ENCODE measurements at places on chromosomes 5 and 9.

DNA sequence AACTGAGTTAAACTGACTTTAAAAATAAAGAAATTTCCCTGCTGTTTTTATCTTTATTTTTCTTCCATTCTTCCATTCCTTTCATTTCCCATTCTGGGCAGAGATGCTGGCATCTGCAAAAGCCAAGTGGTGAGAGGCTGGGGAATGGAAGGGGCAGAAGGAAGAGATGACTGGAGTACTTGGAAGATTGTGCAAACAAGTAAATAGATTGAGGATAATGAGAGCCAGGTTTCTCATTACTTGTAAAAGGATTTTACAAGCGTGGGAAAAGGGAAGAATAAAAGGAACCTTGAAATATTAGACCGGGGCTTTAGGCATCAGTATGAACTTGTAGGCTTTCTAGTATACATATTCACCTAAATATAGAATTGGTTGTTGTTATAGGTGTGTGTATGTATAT, 341.2 kb downstream of the CAAP1 start:
- DNase-seq: no peak

DNA sequence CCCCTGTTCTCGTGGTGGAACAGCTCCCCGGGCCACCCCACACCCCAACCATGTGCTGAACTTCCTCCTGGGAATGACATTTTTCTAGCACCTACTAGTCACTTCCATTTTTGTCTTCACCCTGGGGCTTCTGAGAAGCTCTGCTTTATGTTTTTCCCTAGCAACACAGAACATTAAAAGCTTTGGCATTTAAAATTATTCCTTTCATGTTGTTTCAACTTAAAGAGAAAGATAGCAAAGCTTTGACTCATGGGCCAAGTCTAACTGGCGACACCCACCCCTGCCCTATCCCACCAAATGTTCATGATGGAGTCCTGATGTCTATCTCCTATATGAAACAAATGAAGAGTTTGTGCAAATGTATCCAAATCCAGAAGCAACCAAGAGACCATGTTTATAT, 22.4 kb downstream of the BOD1 start:
- DNase-seq: no peak

- no peak for DNase-seq
Measured at GRCh38 chr5:31397926-31398557, 133.9 kb downstream of the DROSHA start.

DNA sequence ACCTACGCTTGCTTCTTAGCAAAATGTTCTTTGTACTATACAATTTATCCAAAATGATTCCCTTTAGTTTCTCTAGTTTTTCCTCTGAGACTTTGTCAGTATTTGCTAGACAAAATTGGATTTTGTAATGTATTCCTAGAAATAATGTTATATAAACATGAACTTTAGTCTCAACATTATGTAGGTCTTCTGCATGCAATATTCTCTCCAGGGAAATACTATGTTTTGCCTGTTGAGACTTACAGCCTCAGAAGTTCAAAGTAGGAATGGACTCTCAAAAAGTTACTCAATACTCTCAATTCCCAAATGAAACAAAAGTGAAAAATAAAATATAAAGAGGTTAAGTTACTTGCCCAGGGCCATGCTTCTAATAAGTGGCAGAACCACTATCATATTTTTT, 24.8 kb upstream of the SMC2 start:
- DNase-seq: no peak

DNA sequence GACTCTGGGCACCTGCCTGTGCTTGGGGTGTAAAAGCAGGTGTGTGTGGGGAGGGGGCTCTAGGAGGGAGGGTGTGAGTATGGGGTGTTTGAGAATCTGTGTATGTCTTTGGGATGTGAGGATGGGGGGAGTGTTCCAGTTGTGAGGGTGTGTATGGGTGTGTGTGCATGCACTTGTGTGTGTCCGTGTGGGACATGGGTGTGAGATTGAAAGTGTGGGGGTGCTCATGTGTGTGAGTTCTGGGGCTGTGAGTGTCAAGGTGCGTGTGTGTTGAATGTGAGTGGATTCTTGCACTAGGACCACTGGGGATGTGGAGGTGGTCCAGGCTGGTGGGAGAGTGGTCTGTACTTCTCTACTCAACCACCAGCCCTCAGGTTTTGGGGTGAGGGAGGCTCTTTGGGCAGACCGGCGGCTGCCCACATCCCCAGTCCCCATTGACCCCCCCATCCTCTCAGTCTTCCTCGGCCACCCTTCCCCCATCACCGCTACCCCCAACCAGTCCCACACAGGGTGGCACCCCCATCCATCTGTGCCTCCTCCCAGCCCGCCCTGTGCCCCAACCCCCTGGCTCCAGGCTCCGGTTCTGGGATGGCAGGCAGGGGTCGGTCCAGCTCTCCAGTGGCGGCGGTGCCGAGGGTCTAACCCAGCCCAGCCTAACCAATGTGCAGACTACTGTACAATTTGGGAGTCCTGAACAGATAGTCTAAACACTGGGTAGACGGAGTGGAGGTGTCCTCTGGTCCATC, 31.5 kb downstream of the GOLGA2 start:
- DNase-seq: no peak

DNA sequence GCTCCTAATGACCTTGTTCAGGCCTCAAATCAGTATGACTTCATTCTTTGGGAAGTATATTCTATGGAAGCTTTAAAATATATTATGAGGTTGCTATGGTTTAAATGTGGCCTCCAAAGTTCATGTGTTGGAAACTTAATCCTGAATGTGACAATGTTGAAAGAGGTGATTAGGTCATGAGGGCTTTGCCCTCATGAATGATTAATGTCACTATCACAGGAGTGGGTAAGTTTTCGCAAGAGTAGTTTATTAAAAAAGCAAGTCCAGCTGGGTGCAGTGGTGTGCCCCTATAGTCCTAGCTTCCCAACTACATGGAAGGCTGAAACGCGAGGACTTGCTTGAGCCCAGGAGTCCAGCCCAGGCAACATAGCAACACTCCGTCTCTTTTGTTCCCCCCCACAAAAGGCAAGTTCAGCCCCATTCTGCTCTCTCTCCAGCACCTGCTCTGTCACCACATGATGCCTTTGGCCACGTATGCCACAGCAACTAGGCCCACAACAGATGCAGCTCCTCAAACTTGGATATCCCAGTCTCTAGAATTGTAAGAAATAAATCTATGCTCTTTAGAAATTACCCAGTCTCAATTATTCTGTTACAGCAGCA, 105.3 kb downstream of the SIL1 start:
- no peak for DNase-seq

- no peak for DNase-seq
Measured at GRCh38 chr9:9901624-9902023, 711.2 kb downstream of the PTPRD start.

DNA sequence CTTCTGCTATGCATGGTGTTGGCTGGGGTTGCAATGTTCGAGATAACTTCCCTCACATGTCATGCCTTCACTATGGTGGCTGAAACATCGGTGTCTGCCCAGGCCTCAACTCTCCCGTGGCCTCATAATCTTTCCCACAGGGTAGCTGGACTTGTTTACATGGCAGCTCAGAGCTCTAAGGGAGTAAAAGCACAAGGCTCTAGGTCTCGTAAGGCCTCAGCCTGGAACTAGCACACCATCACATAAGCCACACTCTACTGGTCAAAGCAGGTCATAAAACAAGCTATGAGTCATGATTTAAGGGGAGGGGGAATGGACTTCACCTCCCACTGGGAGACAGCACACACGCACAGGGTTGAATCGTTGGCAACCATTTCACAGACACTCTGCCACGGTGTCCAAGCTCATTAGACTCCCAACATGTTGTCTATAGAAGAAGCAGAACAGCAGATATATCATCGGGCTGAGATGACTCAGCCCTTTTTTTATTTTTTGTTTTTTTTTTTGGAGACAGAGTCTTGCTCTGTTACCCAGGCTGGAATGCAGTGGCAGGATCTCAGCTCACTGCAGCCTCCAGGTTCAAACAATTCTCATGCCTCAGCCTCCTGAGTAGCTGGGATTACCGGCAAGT, 66.8 kb upstream of the IL17B start:
- DNase-seq: no peak

- DNase-seq: no peak
Measured at GRCh38 chr9:23538461-23539003, 287.5 kb downstream of the ELAVL2 start.

- no peak for DNase-seq
Measured at GRCh38 chr9:127853312-127854183, 910 bp downstream of the ENG start.

DNA sequence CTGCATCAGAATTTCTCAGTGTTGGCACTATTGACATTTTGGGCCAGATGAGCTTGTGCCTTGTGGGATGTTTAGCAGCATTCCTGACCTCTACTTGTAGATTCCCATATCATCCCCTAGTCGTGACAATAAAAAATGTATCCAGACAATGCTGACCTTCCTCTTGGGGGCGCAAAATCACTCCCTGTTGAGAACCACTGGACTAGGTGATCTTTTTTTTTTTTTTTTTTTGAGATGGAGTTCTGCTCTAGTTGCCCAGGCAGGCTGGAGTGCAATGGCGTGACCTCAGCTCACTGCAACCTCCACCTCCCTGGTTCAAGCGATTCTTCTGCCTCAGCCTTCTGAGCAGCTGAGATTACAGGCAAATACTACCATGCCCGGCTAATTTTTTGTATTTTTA, 22.6 kb downstream of the STXBP1 start:
- DNase-seq: no peak

GRCh38 chr5:171965745-171966144, 40.7 kb downstream of the FBXW11 start:
- no peak for DNase-seq

DNA sequence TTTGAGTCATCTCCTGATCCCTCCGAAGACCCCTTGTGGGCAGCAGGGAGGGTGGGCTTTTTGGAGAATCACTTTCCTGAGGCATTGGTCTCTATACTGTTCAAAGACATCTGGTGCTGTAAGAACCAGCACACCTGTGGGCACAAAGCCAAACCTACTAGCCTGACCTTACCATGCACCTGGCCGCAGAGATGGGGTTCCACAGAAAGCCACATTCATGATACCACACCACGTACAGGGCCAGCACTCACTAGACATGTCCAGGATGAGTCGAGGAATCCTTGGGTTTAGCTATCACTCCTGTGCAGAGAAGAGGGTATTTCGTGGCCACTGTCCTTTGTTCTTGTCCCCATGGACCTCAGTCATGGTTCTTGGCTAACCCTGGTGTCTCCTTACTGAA, 203.4 kb downstream of the CACNA1B start:
- no peak for DNase-seq

DNA sequence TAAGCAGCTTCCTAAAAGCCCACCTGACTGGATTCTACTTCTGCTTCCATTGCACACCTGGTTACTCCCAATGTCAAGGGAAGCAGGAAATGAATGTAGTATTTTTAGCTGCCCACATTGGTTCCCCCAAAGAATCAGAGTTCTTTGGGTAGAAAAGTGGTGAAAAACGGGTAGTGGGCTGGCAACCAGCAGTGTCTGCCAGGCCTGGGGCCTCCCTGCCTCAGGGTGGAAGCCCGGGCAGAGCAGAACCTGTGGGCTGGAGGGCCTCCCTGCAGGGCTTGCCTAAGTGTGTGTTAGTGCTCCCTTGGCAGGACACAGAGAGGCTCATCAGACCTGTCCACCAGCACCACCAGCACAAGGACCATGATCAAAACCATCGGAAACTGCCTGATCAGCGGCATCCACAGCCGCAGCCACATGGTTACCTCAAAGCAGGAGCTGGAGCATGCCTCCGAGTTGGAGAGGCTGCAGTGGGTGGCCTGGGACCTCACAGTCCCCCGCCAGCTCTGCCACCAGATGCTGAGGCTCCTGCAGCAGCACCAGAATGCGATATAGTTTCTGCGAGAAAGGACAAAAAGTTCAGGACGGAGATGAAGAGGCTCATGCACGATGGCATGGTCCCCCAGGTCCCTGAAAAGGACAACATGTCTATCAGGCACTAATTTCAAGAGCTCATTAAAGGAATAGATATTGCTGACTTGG, 72.2 kb downstream of the PTPDC1 start:
- no peak for DNase-seq

DNA sequence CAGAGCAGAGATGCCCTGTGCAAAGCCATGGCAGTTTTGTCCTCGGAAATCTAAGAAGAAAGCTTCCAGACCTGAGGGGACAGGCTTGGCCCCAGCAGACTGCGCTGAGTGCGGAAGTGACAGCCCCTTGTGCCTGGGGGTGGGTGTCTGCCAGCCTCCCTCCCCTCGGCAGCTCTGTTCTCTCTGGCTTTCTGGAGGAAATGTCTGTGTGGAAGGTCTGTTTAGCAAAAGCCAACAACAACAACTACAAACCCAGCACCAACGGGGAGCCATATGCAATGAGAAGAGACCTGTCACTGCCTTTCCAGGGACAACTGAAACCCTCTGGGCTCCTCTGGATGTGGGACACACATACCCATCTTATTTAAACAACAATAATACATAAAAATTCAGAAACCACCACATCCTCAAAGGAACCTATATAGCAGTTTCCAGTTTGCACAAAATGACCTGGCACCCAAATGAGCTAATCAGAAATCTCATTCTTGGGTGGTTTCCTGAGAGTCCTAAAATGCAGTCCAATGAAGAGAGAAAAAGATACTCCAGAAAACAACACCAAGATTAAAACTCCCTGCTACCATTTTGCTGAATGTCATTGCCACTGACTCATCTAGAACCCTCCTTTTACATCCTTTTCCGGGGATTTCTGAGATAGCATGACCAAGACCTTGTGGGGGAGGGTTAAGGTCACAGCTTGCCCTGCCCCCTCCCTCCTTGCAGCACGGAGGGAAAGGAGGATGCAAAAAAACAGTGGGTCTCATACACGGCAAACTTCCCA, 97.7 kb downstream of the AK8 start:
- no peak for DNase-seq

DNA sequence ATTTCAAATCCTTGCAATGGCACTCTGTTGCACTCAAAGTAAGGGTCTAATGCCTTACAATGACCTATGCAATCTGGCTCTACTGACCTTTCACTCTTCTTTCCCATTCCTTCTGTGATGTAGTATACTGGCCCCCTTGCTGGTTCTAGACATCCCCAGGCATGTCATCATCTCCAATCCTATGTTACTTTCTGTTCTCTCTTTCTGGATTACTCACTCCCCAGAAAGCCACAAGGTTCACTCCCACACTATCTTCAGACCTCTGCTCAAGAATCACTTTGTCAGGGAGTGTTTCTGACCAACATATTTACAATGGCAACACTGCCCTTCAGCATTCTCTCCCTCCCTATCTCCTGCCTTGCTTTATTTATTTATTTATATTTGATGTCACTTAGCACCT, 802.2 kb upstream of the WWC1 start:
- DNase-seq: no peak

GRCh38 chr5:93632327-93632726, 49.3 kb downstream of the NR2F1 start:
- no peak for DNase-seq

DNA sequence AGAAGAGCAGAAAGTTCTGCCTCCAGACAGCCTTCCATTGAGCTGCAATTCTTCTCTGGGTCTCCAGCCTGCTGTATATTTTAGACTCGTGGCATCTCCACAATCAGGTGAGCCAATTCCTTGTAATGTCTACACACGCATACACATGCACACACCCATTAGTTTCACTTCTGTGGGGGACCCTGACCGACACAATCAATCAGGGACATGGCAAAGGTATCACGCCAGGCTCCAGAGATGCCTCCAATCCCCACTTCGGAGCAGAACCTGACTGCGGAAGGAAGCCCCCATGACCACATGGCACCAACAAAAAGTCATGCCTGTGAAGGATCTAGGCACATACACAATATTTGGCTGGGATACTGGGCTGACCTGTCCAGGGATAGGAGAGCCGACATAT, 21.4 kb downstream of the SEMA4D start:
- DNase-seq: no peak

Data from stimulated activated CD8-positive, alpha-beta memory T cell treated with anti-CD3 and anti-CD28 coated beads, Interleukin-2, amount 100 ng/mL, for 1 hour (primary cell).